ENCODE measurements at places on chromosomes 5 and 9.
A peak's percentile ranks its signal among the peaks of the same experiment; 100 is the strongest.

DNA sequence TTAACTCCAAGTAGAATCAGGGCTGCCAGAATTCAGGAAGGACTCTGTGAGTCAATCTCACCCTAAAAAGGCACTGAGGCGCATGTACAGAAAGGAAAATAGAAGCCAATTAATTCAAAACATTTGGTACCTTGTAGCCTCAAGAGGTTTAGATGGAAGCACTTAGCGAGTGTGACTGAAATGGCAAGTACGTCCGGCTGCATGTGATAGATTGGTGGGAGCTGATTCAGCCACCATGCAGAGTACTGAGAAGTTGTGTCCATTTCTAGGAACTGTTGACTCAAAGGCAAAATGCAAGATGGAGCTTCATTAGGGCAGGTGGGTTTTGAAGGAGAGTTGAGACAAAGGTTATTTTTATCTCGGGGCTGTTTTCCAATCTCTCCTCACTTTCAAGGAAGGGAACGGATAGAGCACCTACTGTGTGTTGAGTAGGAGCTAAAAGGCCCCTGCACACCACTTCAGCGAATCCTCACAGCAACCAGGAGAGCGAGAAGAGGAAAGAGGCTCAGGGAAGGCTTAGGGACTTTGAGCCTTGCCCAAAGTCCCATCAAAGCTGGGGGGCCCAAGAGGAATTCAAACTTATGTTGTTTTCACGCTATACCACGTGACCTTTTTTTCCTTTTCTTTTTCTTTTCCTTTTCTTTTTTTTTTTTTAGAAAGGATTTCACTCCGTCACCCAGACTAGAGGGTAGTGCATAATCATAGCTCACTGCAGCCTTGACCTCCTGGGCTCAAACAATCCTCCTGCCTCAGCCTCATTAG, 34.6 kb upstream of the CPEB4 start:
- DNase-seq: no peak

GRCh38 chr9:95017062-95017461, 290.6 kb downstream of the AOPEP start:
- DNase-seq: no peak

DNA sequence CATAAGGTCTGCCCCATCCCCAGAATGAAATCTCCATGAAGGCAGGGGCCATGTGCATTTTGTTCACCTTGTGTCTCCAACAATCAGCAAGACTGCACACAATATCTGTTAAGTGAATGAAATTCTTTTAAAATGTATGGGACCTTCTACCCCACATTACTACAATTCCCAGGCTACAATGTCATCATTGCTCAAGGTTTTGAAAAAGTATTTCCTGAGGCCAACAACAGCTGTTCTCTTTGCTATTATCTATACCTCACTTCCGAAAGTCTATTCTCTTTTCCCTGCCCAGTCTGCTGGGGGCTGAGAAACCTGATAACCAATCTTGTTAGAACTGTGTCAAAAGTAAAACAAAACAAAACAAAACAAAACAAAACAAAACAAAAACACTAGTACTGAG, 29.2 kb downstream of the HOMER1 start:
- no peak for DNase-seq

DNA sequence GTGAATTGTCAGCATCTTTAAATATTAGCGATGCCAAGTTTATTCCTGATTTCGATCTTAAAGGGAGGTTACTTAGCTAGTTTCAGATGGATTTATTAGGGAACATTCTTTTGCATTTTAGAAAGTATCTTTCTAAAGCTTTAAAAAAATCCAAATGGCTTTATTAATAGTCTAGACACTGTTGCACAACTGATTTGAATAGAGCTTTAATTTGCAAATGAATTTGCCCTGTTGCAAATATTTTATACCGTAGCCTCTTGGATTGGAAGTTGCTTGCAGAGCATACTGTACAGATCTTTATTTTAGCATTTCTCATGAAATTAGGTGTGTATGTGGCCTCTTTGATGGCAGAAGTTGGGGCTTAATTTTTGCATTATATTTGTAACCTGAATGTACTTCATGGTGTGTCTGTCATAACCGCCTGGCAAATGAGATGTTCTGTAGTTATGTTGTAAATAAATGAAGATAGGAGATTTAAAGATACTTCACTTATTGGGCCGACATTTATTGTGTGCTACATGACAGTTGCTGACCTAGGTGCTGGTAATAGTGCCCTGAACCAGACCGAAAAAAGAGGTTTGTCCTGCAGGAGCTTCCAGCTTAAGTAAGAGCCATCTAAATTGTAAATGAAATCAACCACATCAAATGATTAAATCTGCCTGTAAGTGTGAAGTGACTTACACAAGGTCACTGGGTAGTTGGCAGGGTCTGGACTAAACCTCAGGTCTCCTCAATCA, 1.8 kb downstream of the TCERG1 start:
- DNase-seq: no peak

DNA sequence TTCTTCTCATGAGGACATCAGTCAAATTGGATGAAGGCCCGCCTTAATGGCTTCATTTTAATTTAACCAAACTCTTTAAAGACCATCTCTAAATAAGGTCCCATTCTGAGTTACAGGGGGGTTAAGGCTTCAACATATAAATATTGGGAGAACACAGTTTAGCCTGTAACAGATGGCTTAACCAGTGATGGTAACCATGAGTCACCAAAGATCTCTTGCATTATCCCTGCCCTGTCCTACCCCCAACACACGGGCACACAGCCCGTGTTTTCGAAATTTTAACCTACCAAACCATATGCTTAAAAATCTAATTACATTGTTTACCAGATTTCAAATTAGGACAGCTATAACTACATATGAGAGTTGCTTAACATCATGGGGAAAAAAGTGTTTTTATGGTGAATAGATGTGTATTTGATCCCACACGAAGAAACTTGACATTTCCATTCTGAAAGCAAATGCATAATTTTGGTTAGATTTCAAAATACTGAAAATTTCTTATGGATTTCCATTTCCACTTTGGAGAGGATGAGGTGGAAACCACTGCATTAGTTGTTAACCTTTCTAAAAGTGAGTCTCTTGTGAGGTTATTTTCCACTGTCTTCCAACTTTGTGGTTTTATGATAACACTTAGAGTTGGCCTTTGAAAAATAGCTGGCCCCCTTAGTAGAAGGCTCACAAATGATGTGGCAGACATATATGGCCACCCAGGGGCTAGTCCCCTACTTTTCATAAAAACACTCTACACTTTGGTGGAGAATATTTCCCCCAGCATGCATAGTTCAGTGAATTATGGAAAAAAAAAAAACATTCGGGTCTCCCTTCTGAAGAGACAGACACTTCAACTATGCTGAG, 849.3 kb downstream of the TLE1 start:
- DNase-seq: no peak

- no peak for DNase-seq
Measured at GRCh38 chr5:41858890-41859289, 11.3 kb downstream of the OXCT1 start.

GRCh38 chr5:60870857-60871256, 26.8 kb upstream of the ELOVL7 start:
- DNase-seq: no peak

GRCh38 chr5:179128976-179129375, 68.8 kb downstream of the ZNF354C start:
- no peak for DNase-seq

DNA sequence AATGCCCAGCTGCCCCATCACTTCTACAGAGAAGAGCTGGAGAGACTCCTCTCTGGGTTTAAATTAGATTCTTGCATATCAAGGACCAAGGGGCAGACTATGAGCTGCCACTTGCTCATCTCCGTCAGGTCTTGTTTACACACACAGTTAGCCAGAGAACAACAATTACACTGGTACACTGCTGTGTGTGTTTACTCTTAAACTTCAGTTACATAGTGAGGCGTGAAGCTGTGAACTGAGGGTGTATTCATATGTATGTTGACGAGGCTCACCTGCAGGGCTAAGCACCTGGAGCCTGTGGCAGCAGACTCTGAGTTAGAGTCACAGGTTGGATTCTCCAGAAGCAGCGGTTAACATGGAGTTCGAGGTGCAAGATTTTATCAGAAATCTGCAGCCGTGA, 155.4 kb upstream of the ANKH start:
- no peak for DNase-seq

- DNase-seq: no peak
Measured at GRCh38 chr5:94113087-94113486, 371.7 kb upstream of the POU5F2 start.

GRCh38 chr9:135219676-135220600, 132.5 kb downstream of the OLFM1 start:
- DNase-seq: no peak

GRCh38 chr5:66660396-66660795, 64.2 kb downstream of the MAST4 start:
- DNase-seq: no peak

GRCh38 chr9:100098046-100098886, 534 bp downstream of the ERP44 start:
- DNase-seq: peak; percentile 43

- DNase-seq: no peak
Measured at GRCh38 chr9:126809068-126809467, 4.2 kb downstream of the ZBTB43 start.

- no peak for DNase-seq
Measured at GRCh38 chr9:116452634-116453033, 234.5 kb upstream of the TRIM32 start.

GRCh38 chr5:66742896-66743247, 146.7 kb downstream of the MAST4 start:
- DNase-seq: no peak

DNA sequence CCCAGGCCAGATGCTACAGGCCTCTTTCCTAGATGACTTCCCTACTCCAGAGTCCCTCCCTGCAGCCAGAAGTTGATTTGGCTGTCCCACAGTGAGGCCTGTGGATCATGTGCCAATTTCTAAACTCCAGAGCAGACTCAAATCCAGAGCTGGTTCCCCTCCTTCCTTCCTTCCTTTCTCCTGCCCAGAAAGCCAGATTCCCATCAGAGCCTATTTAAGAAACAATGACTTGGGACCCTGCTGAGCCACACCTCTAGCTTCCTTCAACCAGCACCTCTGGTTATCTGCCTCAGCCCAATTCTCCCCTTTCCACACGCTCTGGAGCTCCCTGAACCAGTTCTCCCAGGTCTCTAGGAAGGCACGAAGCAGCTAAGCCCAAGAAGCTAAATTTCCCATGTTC, 7.2 kb downstream of the FAM219A start:
- no peak for DNase-seq

DNA sequence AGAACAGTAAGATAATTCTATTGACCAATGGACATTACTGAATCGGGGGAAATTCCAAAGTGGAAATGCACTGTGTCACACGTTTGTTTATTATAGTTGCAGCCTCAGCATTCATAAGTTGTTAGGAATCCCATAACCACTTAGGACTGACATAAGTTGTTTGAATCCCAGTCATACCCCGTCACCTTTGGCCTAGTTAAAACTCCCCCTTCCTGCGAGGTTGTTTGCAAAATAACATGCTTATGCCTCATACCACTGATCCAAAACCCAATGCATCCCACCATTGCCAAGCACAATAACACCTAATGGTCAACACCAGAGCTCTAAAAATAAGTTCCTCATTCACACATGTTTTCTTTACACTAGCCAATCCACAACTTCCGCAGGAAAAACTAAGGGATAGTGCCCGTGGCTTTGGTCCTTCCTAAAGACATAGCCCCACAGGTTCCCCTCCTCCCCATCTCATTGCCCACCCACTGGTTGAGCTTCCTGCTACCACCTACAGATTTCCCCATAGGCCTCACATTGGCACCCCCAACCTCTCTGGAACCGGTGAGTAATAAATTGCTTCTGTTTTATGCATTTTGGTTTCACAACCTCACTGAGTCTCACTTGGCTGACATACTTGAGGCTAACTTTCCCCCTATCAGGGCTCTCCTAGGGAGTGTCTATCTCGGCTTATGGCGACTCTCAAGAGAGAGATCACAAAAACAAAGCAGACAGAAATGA, 42.3 kb upstream of the MUSK start:
- DNase-seq: peak; percentile 41

DNA sequence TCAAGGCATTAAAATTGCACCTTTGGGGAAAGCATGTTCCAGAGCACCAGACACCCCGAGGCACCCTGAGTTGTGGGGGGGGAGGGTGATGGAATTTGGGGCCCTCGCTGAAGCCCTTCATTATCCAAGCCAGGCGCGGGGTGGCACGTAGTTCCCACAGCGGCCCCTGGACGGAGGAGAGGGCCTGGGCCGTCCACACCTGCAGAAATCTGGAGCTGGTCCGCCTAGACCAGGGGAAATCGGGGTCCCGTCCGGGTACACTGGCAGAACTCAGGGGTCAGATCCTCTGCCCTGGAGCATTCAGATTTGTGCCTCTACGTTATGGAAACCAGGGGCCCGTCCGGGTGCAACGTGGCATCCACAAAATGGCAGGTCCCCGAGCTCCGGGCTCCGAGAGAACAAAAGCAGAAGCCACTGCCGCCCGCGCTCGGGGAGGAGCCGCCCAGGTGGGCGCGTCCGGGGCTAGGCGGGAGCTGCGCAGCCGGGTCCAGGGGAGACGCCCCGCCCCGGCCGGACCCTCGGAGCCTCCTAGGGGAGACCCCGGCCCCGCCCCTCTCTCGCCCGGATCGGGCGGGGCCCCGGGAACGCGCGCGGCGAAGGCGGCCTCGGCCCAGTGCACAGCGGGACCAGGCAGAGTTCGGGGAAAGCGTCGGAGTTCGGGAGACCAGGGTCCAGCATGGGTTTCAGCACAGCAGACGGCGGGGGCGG, at the start of gene PLEKHG4B:
Gene PLEKHG4B, plus strand, starts transcription at position 613 of the 708 bp plus-strand sequence. Its CDS starts 64 bp downstream, at position 677.
- DNase-seq: peak; percentile 37

GRCh38 chr5:77733130-77733529, 43.0 kb downstream of the TBCA start:
- no peak for DNase-seq

DNA sequence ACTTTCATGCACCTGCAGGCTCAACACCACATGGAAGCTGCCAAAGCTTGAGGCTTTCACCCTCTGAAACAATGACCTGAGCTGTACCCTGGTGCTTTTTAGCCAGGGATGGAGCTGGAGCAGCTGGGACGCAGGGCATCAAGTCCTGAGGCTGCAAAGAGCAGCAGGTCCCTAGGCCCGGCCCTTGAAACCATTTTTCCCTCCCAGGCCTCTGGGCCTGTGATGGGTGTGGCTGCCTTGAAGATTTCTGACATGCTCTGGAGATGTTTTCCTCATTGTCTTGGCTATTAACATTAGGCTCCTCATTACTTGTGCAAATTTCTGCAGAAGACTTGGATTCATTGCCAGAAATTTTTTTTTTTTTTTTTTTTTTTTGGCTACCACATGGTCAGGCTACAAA, 30.3 kb upstream of the GHR start:
- no peak for DNase-seq

GRCh38 chr5:90421136-90421535, 11.6 kb upstream of the CETN3 start:
- DNase-seq: no peak

- no peak for DNase-seq
Measured at GRCh38 chr5:116013936-116014335, 18.3 kb upstream of the ARL14EPL start.

DNA sequence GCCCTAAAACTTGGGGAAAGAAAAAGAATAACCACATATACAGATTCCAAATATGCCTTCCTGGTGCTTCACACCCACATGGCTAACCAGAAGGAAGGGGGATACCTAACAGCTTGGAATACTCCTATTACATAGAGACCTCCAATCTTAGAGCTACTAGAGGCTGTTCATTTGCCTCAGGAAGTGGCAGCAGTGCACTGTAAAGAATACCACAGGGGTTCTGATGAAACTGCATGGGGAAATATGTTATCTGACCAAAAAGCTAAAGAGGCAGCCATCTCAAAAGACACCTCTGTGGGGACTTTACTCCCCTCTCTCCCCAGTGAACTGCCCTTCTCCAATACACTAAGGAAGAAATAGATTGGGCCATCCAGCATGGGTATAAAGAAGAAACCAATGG, 66.4 kb downstream of the CDKN2A start:
- no peak for DNase-seq

Data from activated CD4-positive, alpha-beta T cell treated with anti-CD3 and anti-CD28 coated beads for 48 hours (primary cell).